ENCODE measurements at places on chromosomes 7 and 10.

DNA sequence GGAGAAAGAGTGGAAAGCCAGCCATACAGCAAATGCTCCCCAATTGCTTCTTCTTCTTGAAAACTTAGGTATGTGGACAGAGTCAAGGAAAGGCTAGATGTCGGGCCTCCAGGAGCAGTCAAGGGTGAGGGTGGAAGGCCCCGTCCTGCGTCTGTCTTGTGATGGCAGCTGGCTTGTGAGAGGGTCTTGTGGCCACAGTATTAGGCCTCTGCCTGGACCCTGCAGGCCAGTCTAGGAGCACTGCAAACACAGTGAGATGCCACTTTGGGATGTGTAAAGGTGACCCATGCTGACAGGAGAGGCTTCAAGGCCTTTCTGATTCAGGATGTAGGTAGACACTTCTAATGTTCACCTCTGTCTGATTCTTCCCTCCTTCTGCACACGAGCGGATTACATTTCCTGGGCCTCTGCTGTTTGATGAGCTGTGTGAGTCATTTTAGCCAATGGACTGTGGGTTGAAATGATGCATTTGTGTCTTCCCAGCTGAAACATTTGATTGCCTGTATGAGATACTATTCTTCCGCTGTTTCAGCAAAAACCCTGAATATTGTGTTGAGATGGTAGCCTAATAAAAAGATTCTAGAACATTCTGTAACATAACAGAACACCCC is 135.4 kb downstream of the EMX2 start:
- no peak for DNase-seq

DNA sequence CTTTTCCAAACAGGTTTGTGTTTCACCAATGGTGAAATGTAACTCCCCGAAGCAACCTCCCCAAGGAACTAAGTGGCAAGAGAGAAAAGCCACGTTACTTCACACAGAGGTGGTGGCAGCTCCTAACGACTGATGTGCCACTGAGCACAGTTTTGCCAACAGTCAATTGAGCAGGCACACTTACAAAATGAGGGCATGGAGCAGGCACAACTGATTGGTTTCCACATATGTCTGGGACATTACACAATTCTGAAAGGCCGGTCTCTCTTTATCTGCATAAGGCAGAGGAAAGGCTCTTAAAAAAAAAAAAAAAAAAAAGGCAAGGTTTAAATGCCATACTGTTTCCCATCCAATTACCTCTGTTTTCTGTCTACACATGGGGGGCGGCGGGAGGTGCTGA is 86.7 kb downstream of the GFRA1 start:
- no peak for DNase-seq

- DNase-seq = no peak
Observed at GRCh38 chr7:48388911-48389310, 217.7 kb downstream of the ABCA13 start.

GRCh38 chr7:67422601-67423000 is 426.0 kb downstream of the TYW1 start:
- no peak for DNase-seq

DNA sequence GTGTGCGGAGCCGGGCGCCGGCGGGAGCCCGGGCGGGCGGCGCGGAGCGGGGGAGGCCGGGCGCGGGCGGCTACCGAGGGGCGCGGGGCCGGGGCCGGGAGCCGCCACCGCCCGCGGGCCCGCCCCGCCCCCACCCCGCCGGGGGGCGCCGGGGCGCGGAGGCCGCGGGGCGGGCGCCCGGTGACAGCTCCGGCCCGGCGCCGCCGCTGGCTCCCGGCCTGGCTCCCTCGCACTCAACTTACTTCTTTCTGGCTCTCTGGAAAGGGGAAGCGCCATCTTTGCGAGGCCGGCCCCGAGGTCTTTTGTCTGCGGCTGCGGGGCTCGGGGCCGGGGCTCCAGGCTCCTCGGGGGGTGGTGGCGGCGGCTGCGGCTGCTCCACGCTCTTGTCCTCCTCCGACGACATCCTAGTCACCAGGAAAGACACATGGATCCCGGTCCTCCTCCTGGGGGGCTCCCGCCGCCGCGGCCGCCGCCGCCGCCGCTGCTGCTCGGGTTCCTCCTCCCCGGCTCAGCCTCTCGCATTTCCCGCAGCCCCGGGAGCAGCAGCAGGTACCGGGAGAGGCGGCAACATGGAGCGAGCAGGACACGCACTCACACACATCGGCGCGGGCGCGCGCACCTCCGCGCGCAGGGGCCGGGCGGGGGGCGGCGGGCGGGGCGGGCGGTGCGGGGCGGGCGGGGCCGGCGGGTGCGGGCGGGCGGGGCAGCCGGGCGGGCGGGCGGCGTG is at the start of gene KMT2C:
TSS of gene KMT2C (minus strand) at position 620 of the 727 bp plus-strand sequence. CDS start at position 403, 217 bp downstream.
- DNase-seq = peak; percentile 49

DNA sequence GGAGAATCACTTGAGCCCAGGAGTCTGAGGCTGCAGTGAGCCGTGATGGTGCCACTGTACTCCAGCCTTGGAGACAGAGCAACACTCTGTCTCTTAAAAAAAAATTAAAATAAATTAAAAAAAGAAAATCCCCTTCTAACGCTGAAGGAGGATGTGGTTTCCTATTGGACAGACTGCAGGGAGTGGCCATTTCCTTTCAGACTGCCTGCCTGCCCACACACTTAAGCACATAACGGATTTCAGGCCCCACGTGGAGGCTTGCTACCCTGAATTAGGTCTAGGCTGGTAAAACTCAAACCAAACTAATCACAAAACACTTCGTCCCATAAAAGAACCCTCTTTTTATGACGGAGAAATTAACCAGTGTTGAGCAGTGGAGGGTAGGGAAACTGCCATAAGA is 34.0 kb downstream of the GATA3 start:
- DNase-seq = peak; percentile 16

GRCh38 chr7:17255926-17256325 is 42.5 kb upstream of the AHR start:
- DNase-seq = no peak

DNA sequence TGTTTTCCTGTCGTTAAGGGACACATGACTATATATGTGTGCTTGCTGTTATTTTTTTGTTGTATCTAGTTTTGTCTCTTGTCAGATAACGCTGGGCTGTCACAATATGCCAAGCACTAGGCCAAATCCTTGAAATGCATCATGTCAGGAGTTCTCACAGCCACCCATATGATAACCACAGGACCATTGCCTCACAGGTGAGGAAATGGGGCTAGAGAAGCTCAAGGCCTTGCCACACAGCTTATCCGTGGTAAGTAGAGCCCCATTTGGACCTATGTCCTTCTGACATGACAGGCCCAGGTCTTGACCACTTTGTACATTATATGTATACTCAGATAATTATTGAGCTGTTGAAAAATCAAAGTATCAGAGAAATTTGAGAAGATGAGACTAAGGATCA is 42.0 kb upstream of the TARP start:
- DNase-seq = no peak

GRCh38 chr10:6278519-6279120 is 75.9 kb downstream of the PFKFB3 start:
- no peak for DNase-seq

DNA sequence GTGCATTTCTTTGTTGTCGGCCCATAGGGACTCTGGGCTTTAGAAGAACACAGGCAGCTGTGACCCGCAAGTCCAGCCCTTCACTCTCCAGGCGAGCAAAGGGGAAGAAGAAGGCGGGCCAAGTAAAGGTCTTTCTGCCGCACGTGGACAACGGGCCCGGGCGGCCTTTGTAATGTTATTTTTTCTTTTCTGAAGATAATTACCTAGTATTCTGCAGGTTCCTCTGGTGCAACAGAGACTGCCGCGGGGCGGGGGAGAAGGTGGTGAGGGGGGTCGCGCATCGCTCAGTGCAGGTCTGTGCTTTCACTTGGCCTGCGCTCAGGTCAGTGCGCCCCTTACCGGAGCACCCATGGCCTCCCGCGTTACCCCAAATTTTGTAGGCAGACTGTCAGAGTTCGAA is 7.1 kb upstream of the TBX20 start:
- DNase-seq = no peak

- DNase-seq = no peak
Observed at GRCh38 chr7:40881405-40881926, 746.7 kb downstream of the SUGCT start.

Measured in T-helper 9 cell (primary cell).